ENCODE measurements at places on chromosomes 6 and 20. TPM values are rescaled to one million over a fixed set of nuclear protein-coding genes. Genes with fewer than 3 reads are reported as not detected.

The ATP6V1G2 gene
- total RNA-seq, result 2.0 TPM

The WFDC5 gene
- not detected for total RNA-seq

The PNPLA1 gene
- total RNA-seq, result 0.15 TPM

DNA sequence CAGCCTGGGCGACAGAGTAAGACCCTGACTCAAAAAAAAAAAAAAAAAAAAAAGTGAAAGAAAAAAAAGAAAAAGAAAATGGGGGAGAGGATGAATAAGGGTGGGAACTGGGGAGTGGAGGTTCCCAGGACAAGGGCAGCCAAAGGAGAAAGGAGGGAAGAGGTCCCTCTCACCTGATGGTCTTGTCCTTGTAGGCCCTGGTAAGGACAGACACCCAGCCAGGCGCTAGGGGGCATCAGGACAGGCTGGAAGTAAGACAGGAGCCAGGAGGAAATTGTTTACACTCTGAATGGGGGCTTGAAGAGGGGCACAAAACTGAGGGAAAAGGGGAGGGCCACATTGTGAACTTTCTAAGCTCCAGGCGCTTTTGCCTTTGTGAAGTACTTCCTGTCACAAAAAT lies 2.3 kb upstream of the ALDH5A1 start:
- no peak for DNase-seq

DNA sequence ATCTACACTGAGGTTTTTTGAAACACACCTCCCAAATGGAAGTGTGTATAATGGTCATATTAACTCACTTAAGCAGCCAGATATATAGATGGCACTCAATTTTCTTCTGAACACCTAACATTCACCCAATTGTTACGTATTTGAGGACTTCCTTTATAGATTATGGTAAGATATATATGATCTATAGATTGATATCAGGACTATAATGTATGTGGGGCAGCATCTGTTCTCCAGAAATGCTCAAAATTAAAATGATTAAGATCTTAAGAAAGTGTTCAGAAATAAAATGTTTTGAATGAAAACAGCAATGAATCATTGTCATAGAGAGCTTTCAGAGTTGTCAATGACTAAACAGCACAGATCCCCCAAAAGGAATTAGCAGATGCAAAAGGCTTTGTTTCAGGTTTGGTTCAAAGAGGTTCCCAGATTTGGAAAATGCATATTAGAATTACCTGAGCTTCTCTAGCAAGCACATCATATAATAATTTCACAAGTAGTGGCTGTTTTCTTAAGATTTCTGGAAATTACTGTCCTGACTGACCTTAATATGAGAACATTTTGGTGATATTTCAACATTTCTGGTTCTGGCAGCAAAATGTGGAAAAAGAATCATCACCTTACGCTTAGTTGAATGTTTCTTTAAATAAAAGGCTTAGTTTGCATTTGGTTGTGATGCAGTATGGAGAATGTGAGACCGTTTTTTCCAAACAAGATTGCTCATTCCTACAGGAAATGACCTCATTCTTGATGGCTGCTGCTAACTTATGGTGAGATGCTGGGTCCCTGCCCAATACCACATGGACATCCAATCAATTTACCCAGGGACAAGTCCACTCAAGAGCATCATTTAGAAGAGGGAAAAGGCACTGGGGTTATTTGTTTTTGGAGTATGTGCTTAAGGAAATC lies 31.5 kb downstream of the TRAF3IP2 start:
- no peak for DNase-seq

DNA sequence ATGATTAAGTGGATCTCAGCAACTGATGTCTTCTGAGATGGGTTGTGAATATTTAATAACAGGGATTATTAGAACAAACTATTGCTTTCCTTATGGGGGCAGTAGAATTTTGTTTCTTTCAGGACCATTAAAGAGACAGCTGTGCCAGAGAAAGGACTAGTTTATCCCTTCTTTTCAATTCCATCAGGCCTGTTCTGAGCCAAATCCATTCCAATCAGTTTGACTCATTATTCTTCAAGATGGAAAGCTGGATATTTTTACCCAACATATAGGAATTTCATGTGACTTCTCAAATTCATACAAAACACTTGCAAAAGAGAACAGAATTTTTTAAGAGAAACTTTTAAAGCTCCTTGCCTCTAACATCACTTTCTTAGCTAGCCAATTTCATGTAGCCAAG lies 722.0 kb upstream of the FLRT3 start:
- DNase-seq, result no peak

The TCEA2 gene
- total RNA-seq, result 20.0 TPM

DNA sequence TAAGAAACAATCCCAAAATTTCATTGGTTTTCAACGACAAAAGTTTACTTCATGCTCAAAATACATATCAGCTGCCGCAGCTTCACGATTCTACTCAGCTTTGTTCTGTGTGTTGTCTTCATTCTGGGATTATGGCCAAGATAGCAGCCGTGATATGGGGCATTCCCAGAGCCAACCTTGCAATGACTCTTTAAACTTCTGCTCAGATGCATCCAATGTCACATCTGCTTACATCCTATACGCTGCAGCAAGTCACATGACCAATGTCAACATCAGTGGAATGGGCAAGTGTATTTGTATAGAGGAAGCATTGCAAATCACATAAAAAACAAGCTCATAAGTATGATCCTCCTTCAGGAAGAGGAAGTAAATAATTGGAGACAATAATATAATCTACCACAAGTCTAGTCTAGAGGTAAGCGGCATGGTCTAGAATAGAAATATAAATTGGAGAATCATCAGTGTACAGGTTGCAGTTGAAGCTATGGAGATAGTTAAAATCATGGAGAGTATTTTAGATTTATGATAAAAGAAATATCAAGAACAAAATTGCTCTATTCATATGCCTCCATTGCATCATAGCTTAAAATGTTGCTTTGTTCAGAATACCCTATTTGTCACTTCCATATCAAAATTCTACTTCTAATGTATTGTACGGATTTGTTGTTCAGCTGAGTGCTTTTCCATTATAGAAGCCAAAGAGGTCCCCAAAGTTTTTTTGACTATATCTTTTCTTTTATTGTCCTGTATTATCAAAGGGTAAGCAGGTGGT lies 7.2 kb upstream of the C6orf141 start:
- no peak for DNase-seq

The ULBP2 gene
- 3.7 TPM for total RNA-seq

DNA sequence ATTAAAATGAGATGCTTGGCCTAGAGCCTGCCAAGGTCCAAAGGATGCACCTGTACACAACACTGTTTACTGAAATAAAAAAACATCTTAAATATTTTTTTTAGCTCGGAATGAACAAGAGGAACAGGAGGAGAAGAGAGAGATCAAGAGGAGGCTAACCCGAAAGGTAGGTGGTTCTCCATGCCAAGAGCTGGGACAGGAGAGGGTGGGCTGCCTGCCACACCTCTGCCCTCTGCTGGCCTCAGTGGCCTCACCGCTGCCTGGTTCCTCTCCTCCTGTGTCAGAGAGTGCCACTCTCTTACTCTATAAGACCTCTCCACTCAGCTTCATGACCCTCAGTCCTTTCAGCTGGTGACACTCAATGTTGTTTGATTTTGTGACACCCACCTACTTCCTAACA lies 50.2 kb downstream of the TBC1D7 start:
- no peak for DNase-seq

DNA sequence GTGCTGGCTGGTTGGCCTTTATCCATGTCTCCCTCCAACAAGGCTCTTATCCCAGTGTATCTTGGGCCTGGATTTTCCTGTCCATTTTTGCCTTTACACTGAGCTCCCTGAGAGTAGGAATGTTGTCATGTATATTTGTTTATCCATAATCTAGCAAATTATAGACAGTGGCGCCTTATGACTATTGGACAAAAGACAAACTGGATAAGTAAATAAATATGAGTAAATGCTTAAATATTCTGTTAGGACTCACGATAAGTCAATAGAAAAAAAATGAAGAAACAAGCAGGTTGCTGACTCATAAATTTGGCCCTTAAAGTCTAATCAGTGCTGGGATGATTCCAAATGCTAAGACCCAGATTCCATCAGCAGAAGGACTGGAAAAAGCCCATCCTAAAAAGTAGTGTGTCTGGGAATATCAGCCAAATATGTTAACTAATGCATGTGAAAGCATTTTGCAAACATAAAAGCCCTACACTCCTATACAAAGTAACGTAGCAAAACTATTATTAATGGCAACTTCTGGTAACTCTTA lies 55.0 kb upstream of the PCSK2 start:
- DNase-seq, result no peak

GRCh38 chr20:62755817-62756724 lies 40.2 kb upstream of the MRGBP start:
- DNase-seq, result no peak

GRCh38 chr6:32406197-32406596 lies 784 bp downstream of the BTNL2 start:
- DNase-seq, result no peak

DNA sequence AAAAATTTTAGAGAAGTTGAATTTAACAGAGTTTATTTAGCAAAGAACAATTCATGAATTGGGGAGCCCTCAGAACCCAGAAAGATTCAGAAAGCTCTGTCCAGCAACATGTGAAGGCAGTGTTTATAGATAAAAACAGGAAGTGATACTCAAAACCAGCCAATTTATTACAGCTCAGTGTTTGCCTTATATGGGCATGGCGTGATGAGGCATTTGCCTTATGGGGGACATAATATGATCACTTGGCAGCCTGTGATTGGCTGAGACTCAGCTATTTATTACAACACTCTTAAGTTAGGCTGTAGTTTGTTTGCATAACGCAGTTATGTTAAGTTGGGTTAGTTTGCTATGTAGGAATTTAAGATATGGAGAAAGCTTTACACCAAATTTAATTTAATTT lies 11.5 kb downstream of the HLA-DPA1 start:
- DNase-seq, result no peak

- DNase-seq, result no peak
These were observed 4.5 kb upstream of the DEFB126 start for GRCh38 chr20:137668-138490.

The KHDC3L gene
- total RNA-seq, result not detected

DNA sequence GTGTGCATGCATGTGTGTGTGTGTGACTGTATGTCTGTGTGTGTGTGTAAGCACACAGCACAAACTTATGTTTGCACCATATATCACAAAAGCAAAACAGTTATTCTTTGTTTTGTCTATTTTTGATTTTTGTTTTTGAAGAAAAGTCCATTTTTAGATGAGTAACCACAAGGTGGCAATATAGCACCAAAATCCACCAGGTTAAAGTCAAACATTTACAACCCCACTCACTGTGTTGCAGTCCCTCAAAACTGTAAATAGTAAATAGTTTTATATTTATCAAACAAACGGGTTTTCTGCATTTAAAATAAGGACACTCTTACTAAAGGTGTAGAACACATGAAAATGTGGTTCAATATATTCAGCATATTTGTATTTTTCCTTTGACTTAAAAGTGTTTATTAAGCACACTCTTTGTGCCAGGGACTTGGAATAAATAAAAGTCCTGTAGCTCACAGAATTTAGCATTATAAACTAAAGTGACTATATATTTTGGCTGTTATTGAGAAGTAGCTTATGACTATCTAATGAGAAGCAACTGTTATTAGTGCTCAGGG lies 118.5 kb downstream of the GFRAL start:
- DNase-seq, result no peak

The RAET1G gene
- total RNA-seq, result not detected

GRCh38 chr6:41942067-41942851 lies 651 bp upstream of the CCND3 start:
- DNase-seq, result no peak

The NXT1 gene
- 77.6 TPM for total RNA-seq

GRCh38 chr6:73073238-73073637 lies 152.1 kb downstream of the KHDC1L start:
- DNase-seq, result no peak

GRCh38 chr6:158610319-158610968 lies 34.1 kb downstream of the DYNLT1 start:
- DNase-seq, result no peak

The PROCR gene
- total RNA-seq, result 1.5 TPM

GRCh38 chr20:22346716-22347115 lies 237.7 kb downstream of the FOXA2 start:
- DNase-seq, result no peak

DNA sequence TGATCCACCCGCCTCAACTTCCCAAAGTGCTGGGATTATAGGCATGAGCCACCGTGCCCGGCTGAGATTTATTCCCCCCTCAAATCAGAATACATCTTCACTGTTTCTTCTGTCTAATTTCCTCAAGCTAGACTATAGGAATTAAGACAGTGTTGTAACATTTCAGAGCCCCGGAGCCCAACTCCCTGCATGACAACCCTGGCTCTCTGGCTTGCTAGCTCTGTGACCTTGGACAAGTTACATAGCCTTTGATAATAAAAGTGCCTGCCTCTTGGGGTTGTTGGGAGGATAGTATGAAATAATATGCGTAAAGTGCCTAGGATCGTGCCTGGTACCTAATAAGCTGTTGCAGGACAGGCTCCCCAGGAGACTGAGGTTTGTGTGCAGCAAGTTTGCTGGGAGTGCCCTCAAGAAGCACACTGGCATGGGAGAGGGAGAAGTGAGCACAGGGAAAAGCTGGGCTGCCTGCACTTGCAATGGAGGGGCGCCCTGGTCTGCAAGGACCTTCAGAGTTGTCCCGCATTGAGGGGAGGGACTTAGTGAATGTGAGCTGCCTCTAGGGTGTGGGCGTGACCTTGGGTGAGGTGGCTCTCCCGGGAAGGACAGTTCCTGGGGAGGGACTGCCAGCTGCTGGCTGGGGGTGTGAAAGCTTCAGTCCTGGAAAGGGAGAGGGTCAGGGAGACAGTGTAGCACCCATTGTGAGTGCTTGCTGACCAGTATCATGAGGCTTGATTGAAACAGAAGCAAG lies 43.4 kb downstream of the TAF8 start:
- DNase-seq, result no peak

DNA sequence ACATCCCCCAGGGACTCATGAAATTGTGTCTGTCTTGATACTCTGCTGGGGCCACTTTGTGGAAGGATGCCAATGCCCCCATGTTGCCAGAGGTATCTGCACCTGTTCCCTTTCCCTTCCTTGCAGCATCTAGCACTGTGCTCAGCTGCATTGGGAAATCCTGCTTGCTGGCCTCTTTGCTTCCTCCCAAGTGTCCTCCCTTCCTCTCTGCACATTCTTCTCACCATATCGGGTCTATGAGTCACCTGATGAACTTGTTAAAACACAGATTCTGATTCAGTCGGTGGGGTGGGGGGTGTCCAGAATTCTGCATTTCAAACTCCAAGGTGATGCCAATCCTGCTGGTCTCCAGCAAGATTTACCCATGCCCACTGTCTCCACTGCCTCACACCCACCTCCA lies 467.8 kb downstream of the PTPRT start:
- DNase-seq, result no peak

The NKX2-4 gene
- not detected for total RNA-seq
